ENCODE measurements at places on chromosomes 16 and 17.
A peak's percentile ranks its signal among the peaks of the same experiment; 100 is the strongest.

DNA sequence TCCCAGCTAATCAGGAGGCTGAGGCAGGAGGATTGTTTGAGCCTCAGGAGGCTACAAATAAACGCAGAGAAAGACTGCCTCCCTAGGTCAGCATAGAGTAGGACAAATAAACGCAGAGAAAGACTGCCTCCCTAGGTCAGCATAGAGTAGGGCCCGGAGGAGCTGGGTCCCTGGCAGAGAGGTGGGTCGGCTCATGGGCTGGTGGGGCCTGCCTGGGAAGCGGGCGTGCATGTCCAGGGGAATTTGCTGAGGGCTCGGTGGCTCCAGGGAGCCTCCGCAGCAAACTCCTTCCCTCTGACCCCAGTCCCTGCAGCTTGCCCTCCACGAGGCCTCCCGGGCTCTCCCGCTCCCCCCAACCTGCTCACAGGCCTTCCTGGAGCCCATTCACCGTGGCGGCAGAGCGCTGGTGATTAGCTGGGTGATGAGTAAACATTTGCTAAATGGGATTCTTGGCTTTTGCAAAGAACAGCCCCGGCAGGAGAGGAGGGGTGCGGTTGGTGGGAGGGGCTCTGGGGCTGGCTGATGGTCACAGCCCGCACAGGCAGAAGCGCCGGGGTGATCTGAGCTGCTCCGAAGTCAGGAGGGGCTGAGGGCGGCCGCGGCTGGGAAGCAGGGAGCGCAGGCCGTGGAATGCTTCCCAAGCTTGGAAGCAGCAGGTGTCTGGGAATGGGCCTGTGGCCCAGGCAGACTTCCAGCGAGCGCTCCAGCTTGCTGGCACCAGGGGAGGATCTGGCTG is 93.1 kb downstream of the RTN4RL1 start:
- no peak for DNase-seq

DNA sequence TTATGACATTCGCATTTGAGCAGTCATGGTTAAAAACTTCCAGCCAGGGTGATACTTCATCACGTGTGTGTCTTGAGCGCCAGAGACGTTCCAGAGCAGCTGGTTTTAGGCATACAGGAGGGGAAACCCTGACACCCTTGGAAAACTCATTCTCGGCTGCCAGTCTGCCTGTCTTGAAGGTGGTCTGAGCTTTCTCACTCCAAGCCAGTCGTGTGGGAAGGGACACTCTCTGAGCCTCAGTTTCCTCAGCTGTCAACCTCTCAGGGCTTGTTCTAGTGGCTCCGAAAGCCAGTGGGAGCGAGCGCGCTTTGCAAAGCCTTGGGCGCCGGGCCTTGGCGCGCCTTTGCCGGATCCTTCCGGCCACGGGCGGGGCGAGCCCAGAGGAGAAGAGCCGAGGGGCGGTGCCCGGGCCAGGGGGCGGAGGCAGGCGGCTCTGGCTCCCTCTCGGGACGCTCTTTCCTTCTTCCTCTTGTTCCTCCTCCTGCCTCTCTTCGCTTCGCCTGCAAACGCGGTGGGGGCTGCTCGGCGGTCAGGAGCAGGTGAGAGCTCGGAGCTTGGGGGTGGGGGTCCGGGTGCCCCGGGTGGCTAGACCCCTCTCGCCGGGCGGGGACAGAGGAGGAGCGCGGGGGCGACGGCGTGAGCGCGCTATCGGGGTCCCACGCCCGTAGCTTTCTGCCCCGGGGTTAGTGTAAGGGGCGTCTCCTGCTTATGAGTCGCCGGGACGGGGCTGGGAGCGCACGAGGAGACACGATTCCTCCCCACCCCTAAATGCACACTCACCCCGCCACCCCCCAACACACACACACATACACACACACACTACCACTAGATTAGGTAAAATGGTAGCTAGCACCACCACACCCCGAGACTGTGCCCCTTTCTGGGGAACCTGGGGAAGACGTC is at the start of gene LDAF1:
LDAF1 (plus strand) TSS at position 467 of the 903 bp plus-strand sequence. CDS start 2,509 bp downstream, outside the sequence.
- peak; percentile 64 for DNase-seq

- no peak for DNase-seq
Observed at GRCh38 chr16:73775841-73776388, 520.7 kb upstream of the PSMD7 start.

- no peak for DNase-seq
Observed at GRCh38 chr17:4463818-4464476, 30.2 kb downstream of the SPNS3 start.

DNA sequence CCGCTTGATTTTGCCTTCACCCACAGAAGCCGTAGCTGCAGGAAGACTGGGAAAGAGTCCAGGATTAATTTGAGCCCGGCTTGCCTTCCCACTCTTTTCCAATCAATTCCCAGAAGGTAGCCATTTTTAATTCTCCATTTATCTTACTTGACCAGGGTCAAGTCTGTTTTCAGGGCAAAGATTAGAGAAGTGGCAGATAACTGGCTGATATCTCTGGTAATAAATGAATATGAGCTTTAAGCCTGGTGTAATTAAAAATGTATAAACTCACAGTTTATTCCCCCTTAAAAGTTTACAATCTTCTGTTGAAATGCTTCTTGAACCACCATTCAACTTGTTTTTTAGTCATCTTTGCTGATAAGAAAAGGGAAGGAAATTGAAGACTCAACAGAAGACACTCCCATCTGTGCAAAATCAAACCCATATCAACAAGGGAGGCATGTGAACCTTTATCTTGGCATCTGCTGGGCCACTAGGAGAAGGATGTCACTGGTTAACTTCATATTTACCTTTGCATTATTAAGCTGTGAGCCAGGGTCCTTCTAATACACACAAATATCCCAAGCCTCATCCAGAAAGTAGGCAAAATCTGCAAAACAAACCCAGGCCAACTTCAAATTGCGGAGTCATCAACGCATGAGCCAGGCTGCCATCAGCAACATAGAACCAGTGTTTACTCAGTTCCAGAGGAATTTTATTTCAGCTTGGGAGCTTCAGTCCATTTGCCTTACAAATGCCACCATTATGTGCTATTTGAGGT is 314.6 kb upstream of the MAF start:
- no peak for DNase-seq

DNA sequence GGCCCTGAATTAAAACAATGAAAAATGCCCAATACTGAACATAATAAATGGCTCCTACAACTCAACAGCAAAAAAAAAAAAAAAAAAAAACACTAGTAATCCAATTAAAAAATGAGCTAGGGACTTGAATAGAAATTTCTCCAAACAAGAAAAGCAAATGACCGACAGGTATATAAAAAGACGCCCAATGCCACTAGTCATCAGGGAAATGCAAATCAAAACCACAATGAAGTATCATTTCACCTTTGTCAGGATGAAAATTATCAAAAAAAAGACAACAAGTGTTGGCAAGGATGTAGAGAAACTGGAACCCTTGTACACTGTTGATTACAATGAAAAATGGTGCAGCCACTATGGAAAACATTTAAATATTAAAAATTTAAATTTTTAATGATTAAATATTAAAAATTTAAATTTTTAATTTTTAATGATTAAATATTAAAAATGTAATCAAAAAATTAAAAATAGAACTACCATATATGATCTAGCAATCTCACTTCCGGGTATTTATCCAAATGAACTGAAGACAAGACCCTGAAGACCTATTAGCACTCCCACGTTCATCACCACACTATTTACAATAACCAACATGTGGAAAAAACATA is 28.1 kb downstream of the BBS2 start:
- DNase-seq = no peak

GRCh38 chr16:26071101-26071866 is 379.5 kb downstream of the HS3ST4 start:
- no peak for DNase-seq

GRCh38 chr17:1865252-1866037 is 35.6 kb downstream of the RPA1 start:
- DNase-seq = peak; percentile 56

DNA sequence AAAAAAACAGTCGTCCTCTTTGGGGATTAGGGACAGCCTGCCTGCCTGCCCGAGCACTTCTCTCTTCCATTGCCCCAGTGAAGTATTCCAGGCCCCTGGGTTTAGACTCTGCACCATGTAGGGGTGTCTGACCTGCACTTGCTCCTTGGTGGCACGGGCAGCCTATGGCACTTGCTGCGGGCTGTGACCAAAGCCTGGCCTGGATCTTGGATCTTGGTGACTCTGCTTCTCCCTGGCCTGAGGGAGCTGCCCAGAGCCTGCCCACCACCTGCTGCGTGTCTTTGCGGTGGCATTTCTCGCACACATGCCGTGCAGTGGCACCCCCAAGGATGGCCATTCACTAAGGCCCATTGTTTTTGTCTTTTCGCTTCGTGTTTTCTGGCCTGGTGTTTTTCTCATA is 6.1 kb upstream of the STH start:
- DNase-seq = no peak

DNA sequence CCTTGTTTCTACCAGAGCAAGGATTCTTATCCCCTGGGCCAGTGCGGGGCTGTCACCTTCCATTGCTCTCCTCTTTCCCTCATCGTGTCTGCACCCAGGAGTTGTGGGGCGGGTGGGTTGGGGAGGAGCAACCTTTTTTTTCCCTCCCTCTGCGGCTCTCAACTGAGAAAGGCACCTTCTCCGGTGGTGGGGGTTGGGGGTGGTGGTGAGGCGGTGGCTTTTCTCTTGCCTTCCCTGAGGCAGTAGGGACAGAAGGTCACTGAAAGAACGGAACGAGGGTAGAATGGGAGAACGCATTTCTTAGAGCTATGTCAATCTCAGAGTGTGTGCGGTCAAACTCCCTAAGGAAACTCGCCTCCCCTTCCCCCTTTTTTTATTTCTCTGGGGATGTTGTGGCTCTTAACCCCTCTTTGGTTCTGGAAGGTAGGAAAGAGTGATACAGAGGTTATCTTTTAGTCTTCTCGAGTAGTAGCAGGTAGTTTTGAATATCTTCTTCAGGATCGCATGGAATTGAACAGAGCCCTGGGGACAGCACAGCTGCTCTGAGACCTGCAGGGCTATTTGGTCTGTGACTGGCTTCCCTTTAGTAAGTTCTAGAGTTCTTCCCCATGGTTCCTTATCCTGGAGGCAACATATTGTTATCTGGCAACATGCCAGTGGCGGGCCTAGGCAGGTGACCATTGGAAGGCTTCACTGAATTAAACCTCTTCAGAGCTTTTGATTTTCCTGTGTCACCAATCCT is 994 bp downstream of the CLTC start:
- DNase-seq = peak; percentile 41

- no peak for DNase-seq
Observed at GRCh38 chr17:77003699-77004098, 135.5 kb downstream of the MGAT5B start.

- no peak for DNase-seq
Observed at GRCh38 chr17:69143683-69144231, 2.1 kb upstream of the ABCA6 start.

DNA sequence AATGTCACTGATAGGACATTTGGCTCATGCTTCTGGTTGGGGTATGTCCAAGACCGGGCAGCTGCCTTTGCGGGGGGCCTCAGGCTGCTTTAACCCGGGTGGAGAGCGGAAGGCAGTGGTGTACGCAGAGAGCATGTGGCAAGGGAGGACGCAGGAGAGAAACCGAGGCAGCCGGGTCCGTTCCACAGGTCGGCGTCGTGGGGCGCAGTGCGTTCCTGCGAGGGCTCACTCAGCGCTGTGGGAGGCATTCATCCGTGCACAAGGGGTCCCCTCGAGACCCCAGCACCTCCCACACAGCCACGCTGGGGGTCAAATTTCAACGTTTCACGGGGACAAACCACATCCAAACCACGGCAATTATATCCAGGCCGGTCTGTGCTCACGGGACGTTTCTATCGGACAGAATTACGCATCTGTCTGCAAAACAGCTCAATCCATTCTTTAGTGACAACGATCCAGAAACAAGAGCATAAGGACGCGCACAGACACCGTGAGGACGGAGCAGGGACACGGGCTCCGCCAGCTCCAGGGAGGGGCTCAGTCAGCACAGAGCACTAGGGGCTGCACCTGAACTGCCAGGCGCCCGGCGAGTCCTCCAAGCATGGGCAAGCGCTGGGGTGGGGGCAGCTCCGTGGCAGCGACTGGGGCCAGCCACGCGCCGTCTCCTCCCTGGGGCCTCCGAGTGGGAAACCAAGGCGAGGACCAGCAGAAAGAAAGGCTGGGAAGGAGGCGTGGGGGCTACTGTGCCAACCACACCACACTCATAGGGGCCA is 108.4 kb upstream of the METRNL start:
- no peak for DNase-seq

DNA sequence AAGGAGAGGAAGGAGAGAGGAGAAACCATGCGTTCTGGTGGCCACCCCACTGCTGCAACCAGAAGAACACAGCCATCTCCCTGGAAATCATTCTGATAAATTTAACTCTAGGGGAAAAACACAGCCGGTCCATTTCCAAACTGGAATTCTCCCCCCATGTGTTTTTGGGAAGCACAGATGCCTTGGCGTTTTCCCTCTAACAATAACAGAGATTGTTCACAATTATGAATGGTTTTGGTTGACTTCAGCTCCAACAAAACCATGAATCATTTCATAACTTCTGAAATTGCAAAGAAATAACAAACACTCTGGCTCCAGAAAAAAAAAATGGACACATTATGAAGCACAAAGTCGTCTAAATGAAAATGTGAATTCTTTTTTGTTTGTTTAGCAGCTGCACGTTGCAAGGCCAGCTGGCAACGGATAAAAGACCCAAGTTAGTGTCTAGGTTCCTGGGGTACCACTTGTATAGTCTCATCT is 46.2 kb downstream of the GNAO1 start:
- no peak for DNase-seq

- no peak for DNase-seq
Observed at GRCh38 chr17:80986816-80987475, 4.7 kb upstream of the CHMP6 start.

- DNase-seq = no peak
Observed at GRCh38 chr17:77246110-77247047, 105.6 kb downstream of the SEC14L1 start.

DNA sequence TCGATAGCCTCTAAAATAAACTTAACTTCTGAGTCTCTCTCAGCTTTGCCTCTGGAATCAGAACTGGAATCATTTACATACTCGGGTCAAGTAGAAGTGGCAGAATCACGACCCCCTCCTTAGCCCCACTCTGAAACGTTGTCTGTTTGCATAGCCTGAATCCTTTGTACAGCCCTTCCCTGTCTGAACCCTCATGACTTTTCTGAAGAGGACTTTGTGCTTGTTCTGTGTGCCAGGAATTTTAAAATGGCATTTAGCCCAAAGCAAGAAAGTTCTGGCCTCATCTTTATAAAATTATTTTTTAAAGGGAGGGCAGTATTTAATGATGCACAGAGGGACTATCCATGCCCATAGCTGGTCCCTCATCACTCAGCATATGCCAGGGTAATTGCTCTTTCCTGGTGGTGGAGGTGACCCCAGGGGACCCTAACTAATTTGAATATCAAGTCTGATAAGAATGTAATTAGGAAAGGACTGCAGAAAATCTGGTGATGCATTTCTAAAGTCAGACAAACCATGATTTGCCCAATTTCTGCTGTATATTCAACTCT is 342.7 kb upstream of the TNRC6C start:
- no peak for DNase-seq
